Activated T-helper 1 cell treated with anti-CD3 and anti-CD28 coated beads, Interleukin-12 subunit alpha, Interleukin-12 subunit beta, Interleukin-2, Interleukin-4 antibody, amounts not matched to agents 30 ng/mL and 10 ng/mL and 1 ng/mL, durations not matched to agents 14 hours and 24 hours and 36 hours (primary cell): ENCODE measurements at places on chromosomes 3 and 15. TPM values are rescaled to one million over a fixed set of nuclear protein-coding genes. Genes with fewer than 3 reads are reported as not detected.
A peak's percentile ranks its signal among the peaks of the same experiment; 100 is the strongest.

DNA sequence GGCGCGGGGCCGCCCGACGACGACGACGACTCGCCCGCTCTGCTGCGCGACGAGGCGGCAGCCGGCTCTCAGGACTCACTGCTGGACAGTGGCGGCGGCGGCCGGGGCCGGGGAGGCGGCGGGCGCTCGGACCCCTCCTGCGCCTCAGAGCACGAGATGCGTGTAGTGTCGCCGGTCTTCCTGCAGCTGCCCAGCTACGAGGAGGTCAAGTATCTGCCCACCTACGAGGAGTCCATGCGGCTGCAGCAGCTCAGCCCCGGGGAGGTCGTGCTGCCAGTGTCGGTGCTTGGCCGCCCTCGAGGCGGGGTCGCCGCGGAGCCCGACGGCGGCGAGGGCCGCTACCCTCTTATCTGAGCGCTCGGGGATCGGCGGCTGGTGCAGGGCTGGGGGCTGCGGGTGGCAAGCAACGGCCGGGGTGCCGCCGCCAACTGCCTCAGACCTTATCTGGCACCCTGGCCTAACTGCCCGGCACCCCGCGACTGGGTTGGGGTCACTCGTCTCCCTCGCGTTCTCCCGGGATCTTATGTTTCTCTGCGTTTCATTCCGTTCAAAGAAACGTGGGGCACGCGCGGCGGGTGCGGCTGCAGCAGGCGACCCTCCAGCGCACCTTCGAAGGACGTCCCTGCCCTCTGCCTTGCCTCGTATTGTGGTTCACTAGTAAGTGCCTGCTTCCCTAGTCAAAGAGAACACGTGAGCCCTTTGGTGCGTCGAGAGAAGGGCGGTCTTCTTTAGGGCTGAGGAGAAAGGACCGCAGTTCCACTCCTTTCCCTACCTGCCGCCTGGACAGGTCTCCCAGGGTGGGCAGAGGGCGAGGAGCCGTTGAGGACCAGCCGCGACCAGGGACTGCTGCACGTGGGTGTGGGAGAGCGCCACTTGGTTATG is 1.0 kb downstream of the C3orf80 start:
- no peaks in the 10 kb centered on the region for H3K36me3 ChIP-seq
- H3K27me3 ChIP-seq = peaks cover 64% of the 10 kb centered on the region
- H3K4me1 ChIP-seq = peaks cover 14% of the 10 kb centered on the region
- no peak for DNase-seq
- H3K4me3 ChIP-seq = peak overlapping the region; percentile 83

- peak overlapping the region; percentile 89 for H3K27ac ChIP-seq
- peak overlapping the region; percentile 79 for H3K4me3 ChIP-seq
- peaks cover 4% of the 10 kb centered on the region for H3K36me3 ChIP-seq
- H3K27me3 ChIP-seq = peaks cover 4% of the 10 kb centered on the region
- peak; percentile 80 for DNase-seq
These were observed 6.4 kb downstream of the CELSR3 start for GRCh38 chr3:48656061-48656840.

The TRPM7 gene
- 42.4 and 43.6 TPM in 2 replicates for total RNA-seq

DNA sequence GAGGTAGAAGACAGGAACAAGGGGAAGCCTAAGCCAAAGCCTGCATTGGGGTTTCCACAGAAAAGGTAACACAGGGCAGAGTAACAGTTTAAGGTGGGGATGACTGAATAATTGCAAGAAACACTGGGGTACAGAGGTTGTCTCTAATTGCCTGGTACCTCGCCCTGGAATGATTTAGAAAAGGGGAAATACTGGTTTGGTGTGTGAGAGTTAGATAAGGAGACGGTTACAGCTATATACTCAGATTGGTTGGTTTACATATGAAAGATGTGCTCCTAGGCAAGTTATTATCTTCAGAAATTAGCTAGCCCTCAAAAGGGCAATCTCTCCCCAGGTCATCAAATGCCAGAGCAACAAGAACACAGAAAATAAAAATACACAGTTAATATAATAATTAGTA is 58.8 kb downstream of the SMARCC1 start:
- H3K27ac ChIP-seq = no peak overlapping the region
- H3K4me1 ChIP-seq = peaks cover 5% of the 10 kb centered on the region
- no peak overlapping the region for H3K4me3 ChIP-seq
- no peaks in the 10 kb centered on the region for H3K27me3 ChIP-seq
- DNase-seq = no peak
- peaks cover 9% of the 10 kb centered on the region for H3K36me3 ChIP-seq

The EFCC1 gene
- total RNA-seq = 0.21 and 0.22 TPM in 2 replicates

The LRRIQ4 gene
- 0.10 and 0.12 TPM in 2 replicates for total RNA-seq

GRCh38 chr3:103787164-103787871 is 1352.5 kb downstream of the ZPLD1 start:
- H3K27me3 ChIP-seq = no peaks in the 10 kb centered on the region
- H3K27ac ChIP-seq = no peak overlapping the region
- no peaks in the 10 kb centered on the region for H3K4me1 ChIP-seq
- H3K4me3 ChIP-seq = no peak overlapping the region
- no peaks in the 10 kb centered on the region for H3K36me3 ChIP-seq

The GOLGA8N gene
- 6.2 and 7.7 TPM in 2 replicates for total RNA-seq

- peaks cover 13% of the 10 kb centered on the region for H3K36me3 ChIP-seq
- H3K27ac ChIP-seq = no peak overlapping the region
- peaks cover 6% of the 10 kb centered on the region for H3K4me1 ChIP-seq
- no peak for DNase-seq
These were observed 19.5 kb downstream of the TMOD2 start for GRCh38 chr15:51770902-51771301.

GRCh38 chr3:111070772-111071256 is 802 bp upstream of the NECTIN3 start:
- peaks cover 53% of the 10 kb centered on the region for H3K27me3 ChIP-seq
- peaks cover 2% of the 10 kb centered on the region for H3K36me3 ChIP-seq
- peak overlapping the region; percentile 91 for H3K4me3 ChIP-seq
- H3K4me1 ChIP-seq = peaks cover 28% of the 10 kb centered on the region
- no peak for DNase-seq

The WDR93 gene
- total RNA-seq = not detected in 2 replicates

GRCh38 chr3:13102386-13103345 is 29.4 kb upstream of the IQSEC1 start:
- peaks cover 7% of the 10 kb centered on the region for H3K27me3 ChIP-seq
- H3K4me3 ChIP-seq = no peak overlapping the region
- no peak overlapping the region for H3K27ac ChIP-seq
- H3K36me3 ChIP-seq = no peaks in the 10 kb centered on the region

GRCh38 chr3:127674790-127675189 is 2.0 kb downstream of the ABTB1 start:
- H3K27ac ChIP-seq = peak overlapping the region; percentile 13
- peak overlapping the region; percentile 69 for H3K4me3 ChIP-seq
- DNase-seq = no peak
- H3K4me1 ChIP-seq = peaks cover 14% of the 10 kb centered on the region
- peaks cover 2% of the 10 kb centered on the region for H3K36me3 ChIP-seq
- H3K27me3 ChIP-seq = no peaks in the 10 kb centered on the region

- no peak overlapping the region for H3K4me3 ChIP-seq
- H3K27ac ChIP-seq = no peak overlapping the region
- no peaks in the 10 kb centered on the region for H3K27me3 ChIP-seq
- no peaks in the 10 kb centered on the region for H3K36me3 ChIP-seq
- DNase-seq = no peak
These were observed 523.2 kb upstream of the ZNF717 start for GRCh38 chr3:76308541-76308940.

The HTR3E gene
- total RNA-seq = not detected in 2 replicates

DNA sequence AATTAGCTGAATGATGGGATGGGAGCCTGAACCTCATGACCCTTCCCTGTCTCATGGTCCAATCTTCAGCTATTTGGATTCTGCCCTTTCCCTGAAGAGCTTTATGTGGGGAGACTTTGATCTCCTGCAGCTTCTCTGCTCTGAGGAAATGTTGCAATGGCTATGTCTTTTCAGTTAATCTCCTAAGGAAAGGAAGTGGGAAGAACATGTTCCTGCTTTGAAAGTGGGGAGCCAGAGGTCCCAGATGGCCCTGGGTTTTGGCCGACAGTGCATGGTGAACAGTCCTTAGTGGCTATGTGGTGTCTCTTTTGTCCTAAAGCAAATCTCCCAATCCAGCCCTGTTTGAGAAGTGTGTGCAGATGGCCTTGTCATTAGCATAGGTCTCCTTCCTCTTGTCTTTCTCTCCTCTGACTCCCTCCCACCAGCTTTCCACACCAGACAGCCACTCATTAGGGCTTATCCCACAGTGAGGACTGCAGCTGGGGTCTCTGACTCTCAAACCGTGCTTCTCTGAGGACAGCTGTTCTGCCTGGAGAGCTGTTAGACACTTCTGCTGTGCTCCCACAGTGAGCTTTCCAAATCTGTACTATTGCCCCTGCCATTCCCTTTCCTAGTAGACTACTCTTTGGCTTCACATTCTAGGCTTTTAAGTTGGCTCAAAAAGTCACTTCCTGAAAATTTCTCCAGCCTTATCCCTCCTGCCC is 365.8 kb upstream of the UMPS start:
- H3K4me3 ChIP-seq = no peak overlapping the region
- H3K27me3 ChIP-seq = peaks cover 7% of the 10 kb centered on the region
- H3K4me1 ChIP-seq = no peaks in the 10 kb centered on the region
- no peaks in the 10 kb centered on the region for H3K36me3 ChIP-seq
- no peak for DNase-seq

DNA sequence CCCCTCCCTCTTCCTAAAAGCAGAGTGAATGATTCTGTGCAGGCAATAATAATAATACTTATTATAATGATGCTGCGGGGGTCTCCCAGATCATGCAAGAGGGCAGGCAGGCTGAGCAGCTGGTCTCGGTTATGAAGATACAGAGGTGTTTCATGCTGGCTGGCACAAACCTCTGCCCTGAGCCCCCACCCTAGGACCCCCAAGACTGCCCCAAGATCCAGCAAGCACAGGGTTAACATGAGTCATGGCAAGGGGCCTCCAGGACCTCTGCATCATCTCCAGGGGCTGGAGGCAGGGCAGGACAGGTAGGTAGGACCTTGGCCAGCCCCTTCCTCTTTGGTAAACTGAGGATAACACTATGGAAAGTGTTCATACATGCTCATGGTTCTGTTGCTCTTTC is 2.7 kb downstream of the MGLL start:
- H3K36me3 ChIP-seq = no peaks in the 10 kb centered on the region
- no peak overlapping the region for H3K4me3 ChIP-seq
- H3K4me1 ChIP-seq = peaks cover 8% of the 10 kb centered on the region
- no peak for DNase-seq
- H3K27me3 ChIP-seq = peaks cover 34% of the 10 kb centered on the region
- no peak overlapping the region for H3K27ac ChIP-seq

DNA sequence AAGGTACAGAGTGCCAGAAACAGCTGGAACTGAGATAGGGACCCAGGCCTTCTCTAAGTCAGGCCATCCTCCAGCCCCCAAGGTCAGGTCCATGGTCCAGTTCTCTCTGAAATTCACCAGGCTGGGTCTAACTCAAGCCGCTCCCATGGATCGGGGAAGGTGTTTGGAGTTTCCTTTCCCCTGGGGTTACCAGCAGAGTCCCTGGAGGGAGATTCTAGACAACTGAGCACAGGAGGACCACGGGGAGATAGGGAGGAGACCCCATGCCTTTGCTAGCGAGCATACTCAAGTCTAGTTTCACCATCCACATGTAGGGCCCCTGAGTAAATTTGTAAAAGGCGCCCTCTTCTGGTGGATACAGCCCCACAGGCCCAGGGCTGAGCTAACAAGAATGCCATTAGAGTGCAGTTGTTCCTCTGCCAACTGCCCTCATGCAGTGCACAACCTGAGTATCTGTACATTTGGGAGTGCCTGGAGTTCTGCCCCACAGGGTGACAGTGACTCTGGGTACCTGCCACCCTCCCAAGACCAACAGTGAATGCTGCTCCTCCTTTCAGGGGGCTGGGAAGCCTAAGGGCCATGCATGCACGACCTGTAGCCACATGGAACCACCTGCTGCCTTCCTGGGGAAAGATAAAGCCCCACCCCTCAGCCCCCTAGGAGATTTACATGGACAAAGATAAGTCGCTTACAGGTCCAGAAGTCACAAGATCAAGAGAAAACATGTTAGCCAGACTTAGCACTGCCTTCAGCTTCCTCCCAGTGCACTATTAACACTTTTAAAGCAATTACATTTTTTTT is 89.0 kb downstream of the IQSEC1 start:
- peak; percentile 44 for DNase-seq
- no peak overlapping the region for H3K4me3 ChIP-seq
- H3K36me3 ChIP-seq = peaks cover 8% of the 10 kb centered on the region
- no peaks in the 10 kb centered on the region for H3K27me3 ChIP-seq
- H3K4me1 ChIP-seq = peaks cover 38% of the 10 kb centered on the region
- no peak overlapping the region for H3K27ac ChIP-seq

- H3K27ac ChIP-seq = no peak overlapping the region
- no peak for DNase-seq
- no peaks in the 10 kb centered on the region for H3K27me3 ChIP-seq
- H3K4me1 ChIP-seq = no peaks in the 10 kb centered on the region
- no peaks in the 10 kb centered on the region for H3K36me3 ChIP-seq
These were observed 28.6 kb upstream of the CLSTN2 start for GRCh38 chr3:139906418-139906817.

DNA sequence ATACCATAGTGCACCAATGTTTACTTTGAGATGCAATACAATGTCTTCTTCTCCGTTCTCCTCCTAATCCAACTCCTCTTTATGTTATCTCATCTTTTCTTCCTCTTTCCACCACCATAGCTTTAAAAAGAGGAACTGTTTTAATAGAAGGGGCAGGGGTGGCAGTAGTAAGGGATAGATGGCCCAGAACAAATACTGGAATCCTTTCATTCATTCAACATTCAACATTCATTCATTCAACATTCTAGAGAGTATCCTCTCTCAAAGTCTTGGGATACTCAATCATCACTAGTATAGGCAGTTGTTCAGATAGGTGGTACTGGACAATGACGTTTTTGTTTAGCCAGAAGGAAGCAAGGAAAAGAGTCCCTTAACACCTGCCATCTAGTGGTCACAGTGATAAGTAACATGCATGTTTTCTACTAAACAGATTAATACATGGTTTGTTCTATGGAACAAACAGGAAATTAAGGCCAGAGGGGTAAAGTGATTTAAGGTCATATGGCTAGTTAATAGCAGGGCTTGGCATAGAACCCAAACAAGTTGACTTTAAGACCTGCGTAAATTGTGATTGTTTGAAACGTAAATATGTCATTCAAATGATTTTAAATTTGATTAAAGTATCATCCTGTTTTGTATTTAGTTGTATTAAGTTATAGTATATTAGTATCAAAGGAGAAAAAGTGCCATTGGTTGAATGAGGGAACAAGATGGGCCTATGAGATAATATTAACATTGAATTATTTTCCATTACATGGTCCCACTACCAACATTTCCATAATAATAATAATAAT is 26.9 kb upstream of the EHHADH start:
- no peak for DNase-seq
- H3K4me1 ChIP-seq = peaks cover 19% of the 10 kb centered on the region
- H3K4me3 ChIP-seq = no peak overlapping the region
- H3K36me3 ChIP-seq = peaks cover 9% of the 10 kb centered on the region
- H3K27me3 ChIP-seq = peaks cover 7% of the 10 kb centered on the region
- no peak overlapping the region for H3K27ac ChIP-seq
